ENCODE measurements at places on chromosomes 6 and 20. TPM values are rescaled to one million over a fixed set of nuclear protein-coding genes. Genes with fewer than 3 reads are reported as not detected.

DNA sequence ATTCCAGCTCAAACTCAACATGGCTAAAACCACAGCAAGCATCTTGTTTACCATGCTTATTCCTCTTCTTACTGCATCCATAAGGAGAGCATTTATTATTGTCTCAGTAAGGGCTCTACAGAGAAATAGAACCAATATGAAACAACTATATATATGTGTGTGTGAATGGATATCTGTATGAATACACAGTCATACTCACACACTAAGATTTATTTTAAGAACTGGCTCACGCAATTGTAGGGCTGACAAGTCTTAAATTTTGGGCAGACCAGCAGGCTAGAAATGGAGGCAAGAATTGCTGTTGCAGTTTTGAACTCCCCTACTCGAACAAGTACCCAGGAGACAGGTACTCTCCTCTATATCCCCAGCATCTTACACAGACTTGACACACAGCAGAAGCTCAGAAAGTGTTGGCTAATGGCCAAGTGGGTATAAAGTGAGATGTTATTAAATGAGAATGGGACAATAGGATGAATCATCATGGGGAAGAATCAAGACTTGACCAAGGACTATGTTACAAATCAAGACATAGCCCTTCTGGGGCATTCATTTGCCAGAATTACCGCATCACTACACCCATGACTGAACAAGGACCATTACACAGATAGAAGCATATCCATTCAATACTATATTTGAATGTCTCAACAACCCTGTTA is 13.0 kb downstream of the ZHX3 start:
- no peak overlapping the region for H3K27ac ChIP-seq
- DNase-seq, result no peak
- peaks cover 32% of the 10 kb centered on the region for H3K4me1 ChIP-seq
- no peak overlapping the region for H3K4me3 ChIP-seq

DNA sequence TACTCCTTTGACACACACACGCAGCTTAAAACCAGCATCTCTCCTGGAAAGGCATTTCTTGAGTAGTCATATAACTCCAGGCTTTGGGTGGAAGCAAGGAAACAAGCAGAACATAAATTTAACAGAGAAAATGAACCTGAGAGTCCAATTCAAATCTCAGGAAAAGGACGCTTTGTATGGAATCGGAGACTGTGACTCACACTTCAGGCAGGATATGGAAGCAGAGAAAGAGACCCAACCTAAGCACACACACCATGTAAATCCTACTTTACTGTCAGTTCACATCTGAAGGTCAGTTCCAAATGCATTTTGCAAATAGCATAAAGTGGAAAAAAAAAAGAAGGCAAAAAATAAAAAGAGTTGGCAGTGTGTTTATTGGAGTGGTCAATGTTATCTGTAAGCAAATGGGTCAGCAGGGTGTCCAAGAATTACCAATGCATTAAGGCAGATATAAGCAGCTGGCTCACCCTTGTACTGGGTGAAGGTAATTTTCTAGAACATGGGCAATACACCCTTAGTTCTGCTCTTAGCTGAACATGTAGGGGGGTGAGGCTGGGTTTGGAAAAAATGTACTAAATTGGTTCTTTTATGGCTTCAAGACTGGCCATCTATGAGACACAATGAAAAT is 283.7 kb upstream of the NT5E start:
- H3K27me3 ChIP-seq, result no peaks in the 10 kb centered on the region
- no peak overlapping the region for H3K4me3 ChIP-seq
- no peaks in the 10 kb centered on the region for H3K36me3 ChIP-seq

GRCh38 chr6:11926594-11927407 is 85.3 kb upstream of the HIVEP1 start:
- no peak overlapping the region for H3K27ac ChIP-seq
- H3K36me3 ChIP-seq, result no peaks in the 10 kb centered on the region
- H3K27me3 ChIP-seq, result no peaks in the 10 kb centered on the region
- no peak for DNase-seq
- H3K4me3 ChIP-seq, result no peak overlapping the region

DNA sequence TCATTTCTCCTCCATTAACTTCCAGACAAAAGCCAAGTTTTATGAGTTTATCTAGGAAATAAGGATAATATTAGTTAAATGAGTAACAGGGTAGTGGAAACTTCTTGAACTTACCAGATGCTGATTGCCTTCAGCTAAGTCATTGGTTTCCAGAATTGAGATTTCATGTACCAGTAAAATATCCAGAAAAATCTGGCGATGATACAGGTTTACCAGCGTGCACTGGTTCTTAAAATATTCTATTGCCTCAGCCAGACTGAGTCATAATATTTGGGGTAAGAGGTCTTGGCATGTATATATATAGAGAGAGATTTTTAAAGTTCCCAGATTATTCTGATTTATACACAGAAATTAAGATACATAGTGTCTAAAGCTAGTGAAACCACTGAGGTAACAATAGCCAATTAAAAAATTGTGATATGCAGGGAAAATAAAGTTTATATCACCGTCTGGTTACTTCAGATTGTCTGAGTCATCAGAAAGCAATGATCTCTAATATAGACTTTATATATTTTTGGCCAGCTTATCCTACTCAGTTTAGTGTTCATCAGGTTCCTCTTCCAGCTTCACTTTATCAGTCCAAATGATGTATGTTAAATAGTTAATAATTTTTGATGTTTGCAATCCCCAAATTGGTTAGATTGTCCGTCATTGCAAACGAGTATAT is 39.5 kb upstream of the SDHAF4 start:
- no peak for DNase-seq
- H3K4me1 ChIP-seq, result peaks cover 11% of the 10 kb centered on the region
- H3K36me3 ChIP-seq, result no peaks in the 10 kb centered on the region
- H3K27me3 ChIP-seq, result no peaks in the 10 kb centered on the region
- no peak overlapping the region for H3K4me3 ChIP-seq

DNA sequence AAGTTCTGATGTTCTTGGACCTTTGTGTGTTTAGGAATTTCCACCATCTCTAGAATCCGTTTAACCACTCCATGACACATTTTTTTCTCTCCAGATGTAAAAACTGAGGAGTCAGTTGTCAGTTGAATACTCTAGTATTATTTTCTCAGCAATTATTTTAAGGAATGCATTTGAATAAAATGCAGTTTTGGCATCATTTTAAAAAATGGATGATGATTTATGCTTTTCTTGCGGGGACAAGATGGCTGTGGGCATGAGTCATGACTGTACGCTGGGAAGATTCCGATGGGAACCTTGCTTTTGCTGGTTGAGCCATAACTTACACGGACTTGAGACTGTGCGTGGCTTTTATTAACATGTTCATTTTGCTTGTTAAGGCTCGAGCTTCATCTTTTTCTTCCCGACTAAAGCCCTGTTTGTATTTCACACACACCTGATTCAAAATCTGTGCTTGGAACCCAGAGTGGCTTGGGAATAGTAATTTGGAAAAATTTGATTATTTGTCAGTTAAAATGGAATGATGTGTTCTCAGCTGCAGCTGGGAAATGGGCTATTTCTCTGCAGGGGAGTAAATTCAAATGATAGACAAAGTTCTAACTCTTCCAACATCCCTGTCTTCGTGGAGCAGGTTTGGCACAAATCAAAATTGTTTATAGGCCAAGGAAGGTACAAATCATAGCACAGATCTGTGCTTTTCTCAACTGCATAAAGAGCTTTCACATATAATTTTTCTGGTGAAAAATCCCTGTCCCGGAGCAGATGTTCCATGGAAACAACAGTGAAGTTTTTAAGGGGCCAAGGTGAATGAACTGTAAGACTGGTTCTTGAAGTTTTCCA is 470.5 kb upstream of the JAG1 start:
- no peaks in the 10 kb centered on the region for H3K36me3 ChIP-seq
- peak overlapping the region; percentile 40 for H3K4me3 ChIP-seq
- peaks cover 15% of the 10 kb centered on the region for H3K4me1 ChIP-seq
- peaks cover 2% of the 10 kb centered on the region for H3K27me3 ChIP-seq

- no peak overlapping the region for H3K4me3 ChIP-seq
- DNase-seq, result no peak
- no peaks in the 10 kb centered on the region for H3K27me3 ChIP-seq
- H3K27ac ChIP-seq, result no peak overlapping the region
- no peaks in the 10 kb centered on the region for H3K36me3 ChIP-seq
- peaks cover 22% of the 10 kb centered on the region for H3K4me1 ChIP-seq
These were observed 26.8 kb upstream of the SLC9A8 start for GRCh38 chr20:49785852-49786175.

- no peaks in the 10 kb centered on the region for H3K4me1 ChIP-seq
- H3K36me3 ChIP-seq, result peaks cover 39% of the 10 kb centered on the region
- no peak for DNase-seq
These were observed 23.5 kb downstream of the EIF2S2 start for GRCh38 chr20:34088305-34089174.

Gene C20orf141
- total RNA-seq, result not detected

Gene GNAS-AS1
- total RNA-seq, result 1.0 TPM

Gene TMC2
- total RNA-seq, result not detected

Gene TINAG
- not detected for total RNA-seq

All from HFFc6 (cell line).